ENCODE measurements at places on chromosomes 12 and 14. TPM values are rescaled to one million over a fixed set of nuclear protein-coding genes. Genes with fewer than 3 reads are reported as not detected.

MYO1H gene
- total RNA-seq = not detected

SRGAP1 gene
- 1.1 TPM for total RNA-seq

GPR84 gene
- total RNA-seq = not detected

RTN1 gene
- total RNA-seq = not detected

ENDOU gene
- 0.37 TPM for total RNA-seq

ARHGEF25 gene
- total RNA-seq = not detected

PZP gene
- total RNA-seq = not detected

KCNK13 gene
- not detected for total RNA-seq

PRIM1 gene
- 15.1 TPM for total RNA-seq

E2F7 gene
- 0.95 TPM for total RNA-seq

RFLNA gene
- not detected for total RNA-seq

EEA1 gene
- 22.6 TPM for total RNA-seq

LBHD2 gene
- total RNA-seq = not detected

JPH4 gene
- 1.6 TPM for total RNA-seq

PTPRQ gene
- total RNA-seq = not detected

ESRRB gene
- total RNA-seq = 0.11 TPM

ADAMTS20 gene
- not detected for total RNA-seq

HHIPL1 gene
- not detected for total RNA-seq

APAF1 gene
- 21.7 TPM for total RNA-seq

PLEKHD1 gene
- 0.24 TPM for total RNA-seq

FIGNL2 gene
- 0.39 TPM for total RNA-seq

ANO4 gene
- not detected for total RNA-seq

GLIPR1L1 gene
- not detected for total RNA-seq

POTEM gene
- total RNA-seq = not detected

ANO2 gene
- not detected for total RNA-seq

MLXIP gene
- 33.7 TPM for total RNA-seq

ST8SIA1 gene
- total RNA-seq = not detected
